Activated naive CD8-positive, alpha-beta T cell treated with anti-CD3 and anti-CD28 coated beads for 36 hours (primary cell): ENCODE measurements at places on chromosomes 4 and X. TPM values are rescaled to one million over a fixed set of nuclear protein-coding genes. Genes with fewer than 3 reads are reported as not detected.

Gene GLRA2
- not detected for total RNA-seq

Gene PORCN
- total RNA-seq = 11.9 TPM

DNA sequence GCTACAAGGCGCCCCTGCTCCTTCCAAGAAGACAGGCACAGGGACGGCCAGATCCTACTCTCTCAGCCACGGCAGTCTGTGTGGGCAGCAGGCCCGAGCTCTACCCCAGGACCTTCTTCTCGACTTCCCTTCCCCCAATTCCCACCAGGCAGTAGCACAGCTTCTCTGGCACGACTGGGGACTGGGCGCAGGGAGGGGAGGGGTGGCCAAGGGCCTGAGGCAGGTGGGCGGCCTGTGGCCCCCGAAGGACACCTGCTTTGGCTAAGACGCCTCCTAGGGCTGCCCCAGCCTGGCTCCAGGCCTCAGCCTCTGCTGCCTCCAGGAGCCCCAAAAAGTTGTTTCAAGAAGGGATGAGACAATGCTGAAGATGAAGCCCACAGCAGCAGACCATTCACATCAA, 24.2 kb upstream of the IRF2 start:
- H3K27me3 ChIP-seq = no peaks in the 10 kb centered on the region
- no peaks in the 10 kb centered on the region for H3K36me3 ChIP-seq
- no peak overlapping the region for H3K4me3 ChIP-seq
- peaks cover 6% of the 10 kb centered on the region for H3K4me1 ChIP-seq
- no peak for DNase-seq

DNA sequence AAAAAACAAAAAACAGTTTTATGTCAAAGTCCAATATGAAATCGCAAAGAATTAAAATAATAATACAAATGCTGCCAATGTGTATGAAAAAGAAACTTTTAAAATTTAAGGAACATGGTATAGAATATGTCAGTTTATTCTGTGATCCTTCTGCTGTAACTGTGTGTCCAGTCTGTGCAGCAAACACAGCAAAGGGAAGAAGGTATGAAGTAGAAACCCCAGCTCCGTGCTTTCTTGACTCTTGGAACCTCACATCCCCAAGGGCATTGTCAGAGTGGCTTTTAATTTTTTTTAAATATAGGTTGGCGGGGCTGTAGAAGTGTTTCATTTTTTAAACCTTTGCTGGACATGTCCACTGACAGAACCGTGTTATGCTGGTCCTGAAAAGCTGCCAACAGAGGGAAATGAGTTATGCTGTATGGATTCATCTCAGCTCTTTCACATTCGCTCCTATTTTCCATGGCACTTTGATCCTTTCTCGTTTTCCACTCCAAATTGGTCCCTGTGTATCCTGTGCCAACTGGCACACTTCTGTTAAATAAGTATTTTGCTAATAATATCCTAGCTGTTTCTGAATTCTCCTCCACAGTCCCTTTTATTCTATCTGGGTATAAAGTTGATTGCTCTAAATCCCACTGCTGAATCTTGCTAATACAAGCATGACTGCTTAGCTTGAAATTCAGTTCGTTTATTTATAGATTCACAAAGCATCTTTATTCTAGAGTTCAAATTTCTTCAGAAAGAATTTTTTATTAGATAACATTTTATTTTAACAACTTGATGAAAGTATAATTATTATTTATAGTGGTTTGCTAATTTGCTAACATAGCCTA, 127.0 kb upstream of the DDIT4L start:
- H3K4me3 ChIP-seq = no peak overlapping the region
- no peaks in the 10 kb centered on the region for H3K36me3 ChIP-seq
- H3K4me1 ChIP-seq = no peaks in the 10 kb centered on the region
- peaks cover 5% of the 10 kb centered on the region for H3K27me3 ChIP-seq
- H3K27ac ChIP-seq = no peak overlapping the region
